ENCODE measurements at places on chromosomes 16 and 17. TPM values are rescaled to one million over a fixed set of nuclear protein-coding genes. Genes with fewer than 3 reads are reported as not detected.

DNA sequence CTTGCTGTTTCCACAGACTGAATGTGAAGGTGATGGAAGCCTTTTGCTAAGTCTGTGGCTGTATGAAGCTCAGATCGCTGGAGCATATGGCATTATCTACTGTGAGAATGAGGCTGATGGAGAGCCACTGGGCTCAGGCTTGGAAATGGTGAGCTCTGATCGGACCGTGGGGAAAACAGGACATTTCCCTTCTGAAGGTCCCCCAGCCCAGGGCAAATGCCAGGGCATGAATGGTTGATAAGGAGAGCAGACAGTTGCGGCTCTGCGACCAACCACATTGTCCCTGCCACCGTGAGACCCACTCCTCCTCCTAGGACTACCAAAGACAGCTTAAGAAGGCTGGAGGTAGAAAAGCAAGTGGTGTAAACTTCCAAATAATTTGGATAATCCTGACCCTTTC is 4.7 kb upstream of the CUEDC1 start:
- DNase-seq: no peak

GRCh38 chr17:6648181-6648580 is 3.2 kb downstream of the MED31 start:
- DNase-seq: peak; percentile 31

DNA sequence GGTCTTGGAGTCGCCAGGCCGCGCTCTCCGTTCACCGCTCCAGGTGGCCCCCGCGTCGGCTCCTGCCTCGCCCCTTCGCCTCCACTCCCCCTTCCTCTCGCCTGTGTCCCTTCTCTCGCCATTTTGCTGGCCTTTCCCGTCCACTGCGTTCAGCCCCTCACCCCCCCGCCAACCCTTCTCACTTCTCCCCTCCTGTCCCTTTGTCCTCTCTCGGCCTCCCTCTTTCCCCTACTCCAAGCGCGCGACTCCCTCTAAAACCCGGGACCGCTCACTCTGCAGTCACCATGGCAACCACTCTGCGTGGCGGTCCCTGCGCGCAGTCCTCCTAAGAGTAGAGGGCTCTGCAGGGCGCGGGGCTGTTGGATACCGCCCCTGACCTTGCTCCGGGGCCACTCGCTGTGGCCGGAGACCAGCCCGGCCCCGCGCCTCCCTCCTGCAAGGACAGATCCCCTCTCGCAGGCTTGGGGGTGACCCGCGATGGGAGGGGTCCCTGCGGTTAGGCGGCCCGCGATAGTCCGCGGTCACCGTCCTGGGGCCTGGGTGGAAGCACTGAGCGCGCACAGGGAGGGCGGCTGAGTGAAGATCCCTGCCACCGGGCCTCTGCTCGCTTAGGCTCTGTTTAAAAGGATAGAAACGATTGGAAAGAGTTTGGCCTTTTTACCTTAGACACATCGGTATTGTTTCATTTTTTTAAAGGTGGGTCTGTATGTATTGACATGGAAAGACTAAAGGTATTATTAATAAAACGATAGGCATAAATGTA is 454 bp downstream of the CCDC40 start:
- DNase-seq: no peak

- DNase-seq: peak; percentile 96
Measured at GRCh38 chr16:30409125-30410060, 2.0 kb downstream of the ZNF771 start.

DNA sequence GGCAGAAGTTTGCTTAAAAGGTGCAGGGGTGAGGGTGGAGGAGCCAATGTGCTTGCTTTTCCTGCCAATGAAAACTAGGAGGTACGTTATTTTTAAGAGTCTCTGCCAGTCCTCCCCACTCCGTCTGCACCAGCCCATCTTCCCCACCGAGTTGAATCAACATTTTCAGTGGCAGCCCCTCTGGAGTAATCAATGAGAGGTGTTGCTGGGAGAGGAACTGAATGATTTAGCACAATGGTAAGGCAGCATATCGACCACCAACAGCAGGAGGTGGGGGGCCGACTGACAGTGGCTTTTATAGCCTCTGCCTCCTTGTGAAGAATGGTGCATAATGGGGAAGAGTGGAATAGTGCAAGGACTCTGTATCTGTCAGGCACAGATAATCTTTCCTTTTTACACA is 1465.0 kb upstream of the GOT2 start:
- DNase-seq: no peak

Gene APOBR
- total RNA-seq: not detected

Gene ACAP1
- total RNA-seq: 0.08 TPM

Gene COPZ2
- total RNA-seq: 4.2 TPM

- no peak for DNase-seq
Measured at GRCh38 chr17:43026595-43026994, 1.6 kb downstream of the RND2 start.

Gene SLC52A1
- not detected for total RNA-seq

DNA sequence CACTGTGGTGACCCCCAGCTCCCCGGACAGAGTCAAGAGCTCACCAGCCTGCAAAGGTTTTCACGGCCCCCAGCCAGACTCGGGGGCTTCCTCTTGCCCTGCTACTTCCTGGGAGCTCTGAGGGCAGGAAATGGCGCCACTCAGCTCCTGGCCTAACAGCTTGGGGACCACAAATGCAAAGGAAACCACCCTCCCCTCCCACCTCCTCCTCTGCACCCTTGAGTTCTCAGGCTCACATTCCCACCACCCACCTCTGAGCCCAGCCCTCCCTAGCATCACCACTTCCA is 375 bp upstream of the SPN start:
- DNase-seq: no peak

DNA sequence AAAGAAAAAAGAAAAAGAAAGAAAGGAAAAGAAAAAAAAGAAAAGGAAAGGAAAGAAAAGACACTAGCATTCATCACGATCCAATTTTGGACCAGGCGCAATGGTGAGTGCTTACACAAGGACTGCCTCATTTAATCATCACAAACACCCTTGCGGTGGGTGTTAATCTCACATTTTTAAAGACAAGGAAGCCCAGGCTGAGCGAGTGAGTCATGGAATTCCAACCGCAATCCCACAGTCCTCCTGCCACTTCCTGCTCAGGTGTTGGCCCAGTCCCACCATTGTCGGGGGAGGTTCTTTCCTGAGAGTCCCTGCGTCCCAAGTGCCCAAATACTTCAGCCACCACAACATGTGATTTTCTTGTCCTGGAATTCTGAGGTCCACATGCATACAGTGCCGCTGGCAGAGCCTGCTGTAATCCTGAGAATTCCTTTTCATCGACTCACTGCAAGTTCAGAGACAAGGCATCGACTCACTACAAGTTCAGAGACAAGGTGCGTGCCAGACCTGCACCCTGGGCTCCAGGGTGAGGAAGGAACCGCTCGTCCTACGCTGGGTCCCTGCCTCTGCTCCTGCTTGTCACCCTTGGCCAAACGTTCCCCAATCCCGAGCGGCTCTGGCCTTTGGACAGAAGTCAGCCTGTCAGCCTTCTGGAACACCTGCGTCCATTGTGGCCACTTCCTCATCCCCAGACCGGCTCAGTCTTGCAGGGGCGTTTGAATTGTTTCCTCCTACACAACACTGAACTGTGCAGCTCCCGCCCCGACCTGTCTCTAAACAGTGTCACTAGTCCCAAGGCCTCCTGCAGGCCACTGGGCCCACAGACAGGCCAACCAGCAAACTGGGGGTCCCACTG is 5.8 kb downstream of the ZG16B start:
- DNase-seq: peak; percentile 96

GRCh38 chr16:47366228-47366627 is 94.6 kb downstream of the ITFG1 start:
- DNase-seq: no peak

DNA sequence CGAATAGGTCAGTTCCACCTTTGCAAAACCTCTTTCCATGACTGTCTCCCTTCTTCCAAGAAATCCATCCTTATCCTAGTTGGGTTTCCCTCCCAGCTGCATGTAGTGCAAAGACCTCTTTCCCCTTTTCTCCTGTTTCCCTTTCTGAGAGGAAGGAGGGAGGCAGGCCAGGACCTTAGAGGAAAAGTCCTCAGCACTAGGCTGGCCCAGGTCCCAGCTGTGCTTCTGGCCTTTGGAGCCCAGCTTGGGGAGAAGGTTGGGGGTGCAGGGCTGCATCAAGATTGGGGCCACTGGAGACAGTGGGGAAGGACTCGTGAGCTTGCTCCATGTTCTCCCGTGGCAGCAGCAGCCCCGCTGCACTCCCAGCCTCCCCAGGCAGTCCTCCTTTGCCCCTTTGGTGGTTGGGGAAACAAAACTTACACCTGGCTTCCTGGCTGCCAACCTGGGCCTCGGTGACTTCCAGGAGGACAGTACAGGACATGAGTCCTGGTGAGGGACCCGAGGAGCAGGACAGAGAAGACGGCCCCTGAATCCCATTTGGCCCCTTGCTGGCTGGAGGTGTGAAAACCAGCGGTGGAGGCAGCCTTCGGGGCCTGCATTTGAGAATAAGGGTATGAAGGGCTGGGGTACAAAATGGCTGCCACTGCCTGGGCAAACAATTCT is 481 bp downstream of the HEXIM2 start:
- DNase-seq: no peak

Gene NEUROD2
- total RNA-seq: not detected

Gene CASKIN1
- 0.08 TPM for total RNA-seq

GRCh38 chr17:66426397-66427033 is 124.1 kb downstream of the PRKCA start:
- DNase-seq: peak; percentile 77

Gene DOC2A
- total RNA-seq: not detected

Gene ABCC6
- total RNA-seq: 5.1 TPM

GRCh38 chr16:72992142-72992601 is 55.8 kb downstream of the ZFHX3 start:
- no peak for DNase-seq

DNA sequence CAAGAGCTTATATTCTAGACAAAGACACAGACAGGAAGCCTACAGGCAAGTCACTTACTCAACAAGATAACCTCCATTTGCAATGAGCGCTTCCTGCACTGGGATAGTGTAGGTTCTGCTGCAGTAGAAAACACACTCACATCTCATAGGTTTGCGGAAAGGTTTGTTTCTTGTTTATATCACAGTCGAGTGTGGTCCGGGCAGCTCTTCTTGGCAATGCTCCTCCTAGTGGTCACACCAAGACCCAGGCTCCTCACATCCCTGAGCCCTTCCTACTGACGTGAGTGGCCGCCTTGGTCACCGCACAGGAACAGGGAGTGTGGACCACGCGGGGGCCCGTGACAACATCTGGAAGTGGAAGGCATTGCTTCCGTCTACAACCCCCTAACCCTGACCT is 48.0 kb upstream of the RBFOX3 start:
- DNase-seq: peak; percentile 47

Gene OR1F1
- not detected for total RNA-seq

DNA sequence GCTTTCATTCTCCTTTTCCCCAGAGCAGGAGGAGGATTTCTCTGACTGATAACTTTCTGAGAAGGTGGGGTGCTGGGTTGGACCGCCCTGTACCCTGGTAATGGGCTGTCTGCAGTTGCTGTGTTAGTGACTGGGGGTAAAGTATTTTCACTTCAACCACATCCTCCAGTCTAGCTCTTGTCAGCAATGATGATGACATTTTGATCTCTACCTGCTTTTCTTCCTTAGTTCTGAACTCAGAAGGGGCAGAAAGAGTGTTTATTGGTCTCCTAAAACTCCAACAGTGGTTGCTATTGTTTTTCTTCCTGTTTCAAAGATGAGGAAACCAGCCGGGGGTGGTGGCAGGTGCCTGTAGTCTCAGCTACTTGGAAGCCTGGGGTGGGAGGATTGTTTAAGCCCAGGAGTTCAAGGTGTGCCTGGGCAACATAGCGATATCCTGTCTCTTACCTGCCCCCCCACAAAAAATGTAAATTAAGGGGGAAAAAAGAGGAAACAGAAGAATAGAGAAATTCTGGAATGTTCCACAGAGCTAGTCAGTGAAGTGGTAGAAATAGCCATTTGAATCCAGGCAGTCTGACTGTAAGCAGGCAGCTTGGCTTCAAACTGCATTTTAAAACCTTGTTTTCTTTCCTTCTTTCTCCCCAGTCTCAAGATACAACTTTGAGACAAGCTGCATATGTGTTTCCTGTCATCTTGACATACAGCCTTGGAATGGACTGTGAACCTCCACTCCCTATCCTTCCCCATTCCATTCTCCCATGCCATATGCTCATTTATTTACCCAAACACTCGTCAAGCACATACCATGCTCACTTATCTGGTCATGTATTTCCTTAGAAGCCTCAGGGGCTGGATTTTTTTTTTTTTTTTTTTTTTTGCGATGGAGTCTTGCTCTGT is 3.3 kb upstream of the N4BP1 start:
- DNase-seq: peak; percentile 48

All from HT-29 (cell line).